Breast epithelium (tissue), 4 donors: ENCODE measurements at places on chromosomes 3 and 15. TPM values are rescaled to one million over a fixed set of nuclear protein-coding genes. Genes with fewer than 3 reads are reported as not detected.

- H3K27me3 ChIP-seq: no peaks in the 10 kb centered on the region
- no peak for DNase-seq
- no peaks in the 10 kb centered on the region for H3K36me3 ChIP-seq
- no peak overlapping the region for H3K4me3 ChIP-seq
- no peaks in the 10 kb centered on the region for H3K4me1 ChIP-seq
Observed at GRCh38 chr3:68163968-68164367, 509.6 kb upstream of the SUCLG2 start.

- no peaks in the 10 kb centered on the region for H3K27me3 ChIP-seq
- H3K4me3 ChIP-seq: no peak overlapping the region
- H3K27ac ChIP-seq: no peak overlapping the region
- no peaks in the 10 kb centered on the region for H3K4me1 ChIP-seq
Observed at GRCh38 chr15:70035719-70036077, 62.0 kb downstream of the TLE3 start.

GRCh38 chr3:152695840-152696239 is 139.1 kb upstream of the P2RY1 start:
- H3K4me1 ChIP-seq: no peaks in the 10 kb centered on the region
- no peaks in the 10 kb centered on the region for H3K27me3 ChIP-seq
- H3K36me3 ChIP-seq: no peaks in the 10 kb centered on the region

DNA sequence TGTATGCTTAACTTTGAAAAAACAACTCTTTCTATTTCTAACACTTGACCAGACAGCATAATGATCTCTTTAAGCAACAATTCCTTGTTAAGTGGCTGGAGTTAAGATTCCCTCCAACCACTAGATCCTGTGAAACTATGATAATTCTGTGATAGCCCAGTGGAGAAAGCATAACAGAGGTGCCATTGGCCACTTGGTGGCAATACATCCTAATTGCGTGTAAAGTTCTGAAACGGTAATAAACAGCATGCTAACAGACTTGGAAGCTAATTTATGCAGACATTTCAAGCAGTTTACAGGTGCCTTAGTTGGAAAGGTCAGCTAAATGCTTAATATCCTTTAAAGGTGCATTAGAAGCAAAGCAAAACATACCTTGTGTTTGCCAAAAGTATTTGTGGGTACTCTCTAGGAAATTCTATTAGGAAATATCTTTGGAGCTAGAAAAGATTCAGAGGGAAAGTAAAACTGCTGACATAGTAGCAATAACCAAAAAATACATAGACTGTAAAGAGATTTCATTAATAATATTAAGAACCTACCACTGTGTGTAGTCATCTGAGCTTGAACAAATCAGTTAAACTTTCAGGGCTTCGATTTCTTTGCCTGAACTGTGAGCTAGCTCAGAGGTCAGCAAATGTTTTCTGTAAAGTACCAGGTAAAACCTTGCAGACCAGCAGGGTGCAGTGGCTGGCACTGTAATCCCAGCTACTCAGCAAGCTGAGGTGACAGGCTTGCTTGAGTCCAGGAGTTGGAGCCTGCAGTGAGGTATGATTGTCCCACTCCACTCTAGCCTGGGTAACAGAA is 19.0 kb upstream of the CSTA start:
- no peaks in the 10 kb centered on the region for H3K4me1 ChIP-seq
- H3K27ac ChIP-seq: no peak overlapping the region
- DNase-seq: no peak
- no peaks in the 10 kb centered on the region for H3K27me3 ChIP-seq
- no peaks in the 10 kb centered on the region for H3K36me3 ChIP-seq

- no peaks in the 10 kb centered on the region for H3K4me1 ChIP-seq
- no peaks in the 10 kb centered on the region for H3K36me3 ChIP-seq
- no peak overlapping the region for H3K4me3 ChIP-seq
- H3K27ac ChIP-seq: no peak overlapping the region
- no peaks in the 10 kb centered on the region for H3K27me3 ChIP-seq
Observed at GRCh38 chr3:104392327-104392726, 974.4 kb upstream of the ALCAM start.

- H3K4me3 ChIP-seq: no peak overlapping the region
- no peaks in the 10 kb centered on the region for H3K36me3 ChIP-seq
- H3K27me3 ChIP-seq: no peaks in the 10 kb centered on the region
- no peak for DNase-seq
Observed at GRCh38 chr3:194682189-194682693, 3.4 kb upstream of the FAM43A start.

GRCh38 chr3:97917813-97918536 is 54.3 kb downstream of the RIOX2 start:
- H3K27me3 ChIP-seq: no peaks in the 10 kb centered on the region
- no peak overlapping the region for H3K4me3 ChIP-seq
- H3K4me1 ChIP-seq: no peaks in the 10 kb centered on the region
- no peak overlapping the region for H3K27ac ChIP-seq
- no peaks in the 10 kb centered on the region for H3K36me3 ChIP-seq

DNA sequence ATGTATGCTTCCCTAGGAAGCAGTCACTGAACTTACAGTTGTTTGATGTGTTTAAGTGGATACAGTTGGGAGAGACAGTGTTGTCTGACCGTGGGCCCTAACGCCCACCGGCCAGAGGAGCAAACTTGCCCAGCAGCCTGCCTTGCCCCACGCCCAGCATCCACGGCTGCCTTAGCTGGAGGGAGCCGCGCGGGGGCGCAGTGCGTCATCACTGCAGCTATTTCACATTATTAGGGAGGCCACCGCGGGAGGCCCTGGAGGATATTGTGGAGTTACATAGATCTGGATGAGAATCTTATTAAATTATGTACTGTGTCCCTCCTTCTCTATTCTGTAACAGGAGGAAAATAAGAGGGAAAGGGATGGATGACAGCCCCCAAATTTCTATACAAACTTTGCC is 267.2 kb downstream of the GABRG3 start:
- H3K4me1 ChIP-seq: no peaks in the 10 kb centered on the region
- no peak for DNase-seq
- H3K27ac ChIP-seq: no peak overlapping the region
- H3K4me3 ChIP-seq: no peak overlapping the region
- no peaks in the 10 kb centered on the region for H3K27me3 ChIP-seq

GRCh38 chr3:2934541-2934940 is 175.6 kb downstream of the IL5RA start:
- no peak overlapping the region for H3K27ac ChIP-seq
- DNase-seq: no peak
- H3K4me1 ChIP-seq: no peaks in the 10 kb centered on the region
- no peaks in the 10 kb centered on the region for H3K36me3 ChIP-seq

DNA sequence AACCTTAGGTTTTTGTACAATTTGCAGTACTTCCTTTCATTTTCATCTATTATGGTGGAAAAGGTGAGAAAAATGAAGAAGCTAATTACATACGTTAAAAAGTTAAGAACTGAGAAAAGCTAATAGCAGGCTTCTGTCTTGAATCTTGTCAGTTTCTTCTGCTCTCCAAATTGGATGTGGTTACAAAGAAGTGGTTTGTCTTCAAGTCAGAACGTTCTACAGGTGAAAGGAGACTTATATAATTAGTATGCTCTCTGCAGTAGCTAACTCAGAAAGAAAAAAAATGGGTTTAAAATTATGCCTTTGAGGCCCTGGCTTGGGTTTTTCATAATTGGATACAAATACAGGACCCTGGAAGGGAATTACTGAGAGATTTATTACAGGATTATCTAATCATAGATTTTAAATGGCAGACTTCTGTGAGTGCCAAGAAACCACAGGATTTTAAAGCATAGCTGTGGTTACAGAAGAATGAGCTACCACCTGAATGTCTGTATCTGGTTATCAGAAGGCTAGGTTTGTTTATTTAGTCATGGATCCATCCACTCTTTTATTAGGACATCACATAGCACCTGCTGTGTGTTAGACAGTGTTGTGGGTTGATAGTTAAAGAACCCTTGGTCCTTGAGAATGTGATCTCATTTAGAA is 528.1 kb upstream of the MCTP2 start:
- no peak overlapping the region for H3K4me3 ChIP-seq
- no peak overlapping the region for H3K27ac ChIP-seq
- no peaks in the 10 kb centered on the region for H3K4me1 ChIP-seq
- H3K36me3 ChIP-seq: no peaks in the 10 kb centered on the region

GRCh38 chr3:179179979-179180759 is 32.0 kb downstream of the PIK3CA start:
- H3K27ac ChIP-seq: peak overlapping the region; percentile 74
- no peaks in the 10 kb centered on the region for H3K4me1 ChIP-seq
- H3K27me3 ChIP-seq: no peaks in the 10 kb centered on the region
- DNase-seq: no peak
- no peak overlapping the region for H3K4me3 ChIP-seq

- H3K4me1 ChIP-seq: peaks cover 4% of the 10 kb centered on the region
- DNase-seq: no peak
- H3K36me3 ChIP-seq: no peaks in the 10 kb centered on the region
- H3K27me3 ChIP-seq: no peaks in the 10 kb centered on the region
Observed at GRCh38 chr15:61200626-61201025, 28.5 kb downstream of the RORA start.

GRCh38 chr15:45399381-45400212 is 21.3 kb upstream of the GATM start:
- no peaks in the 10 kb centered on the region for H3K4me1 ChIP-seq
- no peaks in the 10 kb centered on the region for H3K27me3 ChIP-seq
- H3K4me3 ChIP-seq: no peak overlapping the region
- no peaks in the 10 kb centered on the region for H3K36me3 ChIP-seq
- H3K27ac ChIP-seq: no peak overlapping the region
- no peak for DNase-seq

DNA sequence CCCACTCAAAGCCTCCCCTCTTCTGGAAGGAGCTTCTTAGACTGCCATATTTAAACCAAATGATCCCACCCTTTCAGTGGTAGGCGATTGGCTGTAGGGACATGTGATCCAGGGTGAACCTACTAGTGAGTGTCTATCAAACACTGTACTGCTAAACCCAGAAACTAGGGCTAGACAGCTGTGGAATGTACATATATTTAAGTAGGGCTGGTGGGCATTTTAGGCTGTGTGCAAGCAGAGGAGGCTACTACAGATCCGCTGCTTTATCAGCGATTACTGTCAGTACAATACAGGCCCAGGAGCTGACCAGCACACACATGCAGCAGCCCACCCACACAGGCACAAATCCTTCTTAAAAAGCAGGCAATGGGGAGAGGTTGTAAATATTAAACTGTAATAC is 15.4 kb upstream of the LARP6 start:
- no peak overlapping the region for H3K4me3 ChIP-seq
- H3K27ac ChIP-seq: no peak overlapping the region
- no peak for DNase-seq

DNA sequence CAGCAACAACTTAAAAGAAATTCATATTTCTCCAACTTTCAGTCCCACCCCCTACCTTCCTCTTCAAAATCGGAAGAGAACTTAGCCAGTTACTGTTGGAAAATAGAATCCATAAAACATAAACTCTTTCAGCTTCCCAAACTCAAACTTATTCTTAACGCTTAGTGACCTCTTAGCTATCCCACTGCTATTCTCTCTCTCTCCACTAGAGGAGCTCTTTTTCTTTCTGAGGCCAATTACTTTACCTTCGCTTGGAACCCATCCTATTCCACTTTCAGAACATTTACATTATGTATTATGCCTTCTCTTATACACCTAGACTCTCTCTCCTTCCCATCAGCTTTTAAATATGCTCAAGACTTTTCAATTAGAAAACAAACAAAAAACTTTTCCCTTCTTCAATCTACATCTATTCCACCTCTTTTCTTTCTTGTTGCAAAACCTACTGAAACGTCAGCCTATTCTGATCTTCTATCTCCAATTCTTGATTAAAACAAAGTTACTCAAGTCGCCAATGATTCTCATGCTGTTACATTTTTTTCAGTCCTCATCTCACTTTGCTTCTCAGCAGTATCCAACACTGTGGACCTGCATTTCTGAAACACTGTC is 13.4 kb upstream of the GHSR start:
- H3K4me1 ChIP-seq: no peaks in the 10 kb centered on the region
- H3K4me3 ChIP-seq: no peak overlapping the region
- no peaks in the 10 kb centered on the region for H3K27me3 ChIP-seq
- no peak for DNase-seq

DNA sequence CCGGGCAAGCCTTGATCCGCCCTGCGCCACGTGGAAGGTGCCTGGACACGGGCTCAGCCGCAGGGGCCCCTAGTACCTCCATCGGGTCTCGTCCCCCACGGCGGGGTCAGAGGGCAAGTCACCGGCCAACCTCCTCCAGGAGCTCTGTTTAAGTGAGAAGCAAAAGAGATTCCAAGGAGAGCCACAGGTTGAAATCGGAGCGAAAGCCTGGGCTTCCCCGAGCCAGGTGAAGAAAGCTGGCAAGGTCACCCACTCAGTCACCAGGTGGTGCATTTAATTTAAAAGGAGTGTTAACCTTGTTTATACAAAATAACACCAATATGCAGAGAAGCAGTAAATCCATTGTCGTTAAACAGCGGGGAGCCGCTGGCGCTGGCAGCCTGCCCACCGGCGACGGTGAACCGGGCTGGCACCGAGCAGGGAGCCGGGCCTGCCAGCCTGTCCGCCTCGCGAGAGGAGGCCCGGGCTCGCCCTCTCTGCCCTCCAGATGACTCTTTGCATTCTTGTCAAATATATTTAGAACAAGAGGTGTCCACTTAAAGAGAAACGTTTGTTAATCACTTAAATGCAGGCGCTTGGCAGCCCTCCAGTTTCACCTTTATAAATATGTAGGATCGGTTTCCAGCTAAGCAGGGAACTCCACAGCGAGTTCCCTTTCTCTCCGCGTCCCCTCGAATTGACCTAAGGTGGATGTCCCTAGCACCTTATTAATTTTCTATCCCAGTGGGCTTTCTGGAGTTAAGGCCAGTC is 277.3 kb upstream of the NR2F2 start:
- H3K36me3 ChIP-seq: no peaks in the 10 kb centered on the region
- no peaks in the 10 kb centered on the region for H3K4me1 ChIP-seq
- H3K27me3 ChIP-seq: no peaks in the 10 kb centered on the region
- DNase-seq: peak; percentile 59
- peak overlapping the region; percentile 48 for H3K27ac ChIP-seq
- H3K4me3 ChIP-seq: peak overlapping the region; percentile 15

DNA sequence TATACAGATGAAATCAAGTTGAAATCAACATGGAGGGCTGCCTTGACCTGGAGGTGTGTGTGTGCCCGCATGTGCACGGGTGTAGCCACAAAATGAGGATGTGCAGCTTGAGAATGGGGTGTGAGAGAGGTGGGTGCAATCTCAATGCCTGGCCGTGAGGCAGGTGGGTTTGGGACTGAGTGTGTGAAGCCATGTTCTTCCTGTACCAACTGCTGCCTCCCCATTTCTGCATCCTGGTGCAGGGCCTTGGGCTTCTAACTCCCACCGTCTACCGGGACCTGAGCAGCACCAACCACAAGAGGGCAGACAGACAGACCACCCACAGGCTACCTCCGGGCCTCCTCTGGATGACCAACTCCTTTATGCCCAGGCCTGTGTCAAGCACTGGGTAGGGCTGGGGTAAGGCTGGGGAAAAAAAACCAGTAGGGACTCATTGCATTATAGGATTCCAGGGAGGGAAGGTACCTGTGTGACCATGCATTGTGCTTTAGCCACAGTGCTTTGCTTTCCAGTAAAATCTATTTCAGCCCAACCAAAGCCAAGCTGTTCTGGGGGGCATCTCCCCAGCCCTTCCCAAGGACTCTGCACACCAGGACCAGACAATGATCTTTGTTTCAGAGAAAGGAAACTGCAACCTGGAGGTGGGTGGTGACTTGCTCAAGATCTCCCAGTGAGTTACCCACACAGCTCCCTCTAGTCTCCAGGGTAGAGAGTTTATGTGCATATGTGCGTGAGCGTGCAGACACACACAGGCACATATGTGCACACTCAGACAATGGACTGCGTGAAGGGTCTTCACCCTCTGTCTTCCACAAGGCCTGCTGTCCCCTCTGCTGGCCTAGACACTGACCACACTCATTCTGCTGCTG is 162.2 kb upstream of the TLE3 start:
- no peak overlapping the region for H3K4me3 ChIP-seq
- no peaks in the 10 kb centered on the region for H3K27me3 ChIP-seq
- peaks cover 11% of the 10 kb centered on the region for H3K4me1 ChIP-seq
- no peak for DNase-seq

ALG1L2 gene
- not detected for total RNA-seq

XIRP1 gene
- 0.44 TPM for total RNA-seq

GPR149 gene
- total RNA-seq: not detected

HRH1 gene
- 3.9 TPM for total RNA-seq

ZNF774 gene
- 2.6 TPM for total RNA-seq
